ENCODE measurements at places on chromosomes 3 and 15. TPM values are rescaled to one million over a fixed set of nuclear protein-coding genes. Genes with fewer than 3 reads are reported as not detected.

The AADACL2 gene
- total RNA-seq, result not detected

The TMEM212 gene
- not detected for total RNA-seq

The SAMMSON gene
- not detected for total RNA-seq

The MUC20 gene
- total RNA-seq, result not detected

The FGF7 gene
- 5.2 TPM for total RNA-seq

The EHD4 gene
- 6.2 TPM for total RNA-seq

The NCK1 gene
- 28.9 TPM for total RNA-seq

The PDIA5 gene
- total RNA-seq, result 63.0 TPM

The IL5RA gene
- total RNA-seq, result not detected

The MED12L gene
- total RNA-seq, result 0.30 TPM

The GOLGA6L9 gene
- total RNA-seq, result 3.9 TPM

The CYP1A2 gene
- not detected for total RNA-seq

The CPNE9 gene
- not detected for total RNA-seq

The MME gene
- 3.5 TPM for total RNA-seq

The CYP8B1 gene
- total RNA-seq, result not detected

The GALNT15 gene
- total RNA-seq, result 17.0 TPM

The AGBL1 gene
- not detected for total RNA-seq

The RARRES1 gene
- 9.0 TPM for total RNA-seq

The COL6A5 gene
- total RNA-seq, result 0.12 TPM

The ITIH1 gene
- total RNA-seq, result not detected

The DLEC1 gene
- total RNA-seq, result under 0.01 TPM

The ATP13A4 gene
- total RNA-seq, result 0.23 TPM

The A4GNT gene
- total RNA-seq, result not detected

All from smooth muscle cell of the coronary artery (primary cell).